Stimulated activated CD8-positive, alpha-beta memory T cell treated with anti-CD3 and anti-CD28 coated beads, Interleukin-15, amount 100 ng/mL, for 4 hours (primary cell): ENCODE measurements at places on chromosomes 3 and 15.

DNA sequence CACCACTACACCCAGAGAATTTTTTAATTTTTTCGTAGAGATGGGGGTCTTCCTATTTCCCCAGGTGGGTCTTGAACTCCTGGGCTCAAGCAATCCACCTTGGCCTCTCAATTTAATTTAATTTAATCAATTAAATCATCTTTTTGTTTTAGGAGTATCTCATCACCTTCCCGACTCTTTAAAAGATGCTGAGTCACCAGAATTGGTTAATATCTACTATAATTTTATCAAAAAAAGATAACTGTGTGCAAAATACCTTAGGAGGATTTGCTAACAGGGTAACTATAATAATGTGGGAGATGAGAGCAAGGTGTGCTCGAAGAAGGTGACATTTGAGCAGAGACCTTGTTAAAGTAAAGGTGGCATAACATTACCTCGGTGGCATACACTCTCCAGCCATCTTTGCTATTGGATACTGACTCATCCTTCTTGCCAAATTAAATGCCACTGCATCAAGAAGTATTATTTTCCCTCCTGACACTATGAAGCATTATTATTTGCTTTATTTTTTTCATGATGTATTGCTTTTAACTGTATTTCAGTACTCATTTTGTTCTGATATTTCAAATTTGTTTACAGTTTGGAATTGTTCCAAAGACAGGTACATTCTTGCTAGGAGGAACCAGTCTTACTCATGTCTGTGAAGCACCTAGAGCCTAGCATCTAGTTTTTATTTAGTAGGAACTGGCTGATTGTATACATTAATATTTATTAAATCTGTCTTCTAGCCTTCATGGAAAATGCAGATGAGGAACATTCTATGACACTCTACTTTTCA lies 200.7 kb downstream of the MBNL1 start:
- DNase-seq = no peak

DNA sequence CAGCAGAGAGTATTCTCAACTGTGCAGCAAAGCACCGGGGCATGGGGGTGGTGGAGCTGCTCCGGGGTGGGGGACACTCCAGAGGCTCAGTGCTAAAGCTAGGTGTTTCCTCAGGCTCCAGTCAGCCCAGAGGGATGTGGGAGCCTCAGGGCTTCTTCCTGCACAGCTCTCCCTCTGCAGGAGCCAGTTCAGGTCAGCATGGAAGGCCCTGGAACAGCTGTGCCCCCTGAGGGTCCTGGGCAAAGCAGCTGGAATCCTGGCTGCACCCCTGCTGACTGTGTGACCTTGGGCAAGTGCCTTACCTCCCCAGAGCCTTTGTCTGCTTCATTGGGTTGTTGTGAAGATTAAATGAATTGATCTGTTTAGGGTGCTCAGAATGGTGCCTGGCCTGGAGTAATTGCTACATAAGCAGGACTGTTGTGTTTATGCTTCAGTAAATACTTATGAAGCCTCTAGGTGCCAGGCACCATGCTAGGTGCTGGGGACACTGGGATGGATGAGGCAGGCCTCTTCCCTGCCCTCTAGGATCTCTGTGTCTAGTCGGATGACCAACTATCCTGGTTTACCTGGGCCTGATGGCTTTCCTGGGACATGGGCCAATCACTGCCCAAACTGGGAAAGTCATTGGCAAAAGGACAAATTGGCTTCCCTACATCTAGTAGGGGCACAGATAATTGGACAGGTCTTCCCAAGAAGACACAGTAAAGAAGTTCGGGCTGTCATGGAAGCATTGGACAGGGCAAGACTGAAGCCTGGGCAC lies 64.2 kb upstream of the LCTL start:
- DNase-seq = no peak

GRCh38 chr3:50286322-50287227 lies 5.7 kb downstream of the IFRD2 start:
- no peak for DNase-seq

DNA sequence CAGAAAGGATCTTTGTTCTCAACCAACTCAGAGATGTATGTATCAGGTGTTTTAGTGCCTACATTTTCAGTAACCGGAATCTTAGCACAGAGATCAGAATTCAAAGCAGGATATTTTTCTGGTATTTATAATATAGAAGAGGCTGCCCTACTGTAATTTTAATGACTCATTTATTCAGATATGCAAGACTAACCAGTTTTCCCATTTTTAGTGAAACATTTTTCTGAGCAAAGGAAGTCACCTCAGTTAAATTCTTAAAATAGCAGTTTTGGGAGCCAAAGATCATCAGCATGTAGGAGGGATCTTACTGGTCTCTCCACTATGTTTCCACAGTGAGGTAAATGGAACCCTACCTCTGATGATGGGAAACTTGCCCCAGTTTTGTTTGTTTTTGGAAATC lies 42.0 kb downstream of the SRP14 start:
- no peak for DNase-seq

DNA sequence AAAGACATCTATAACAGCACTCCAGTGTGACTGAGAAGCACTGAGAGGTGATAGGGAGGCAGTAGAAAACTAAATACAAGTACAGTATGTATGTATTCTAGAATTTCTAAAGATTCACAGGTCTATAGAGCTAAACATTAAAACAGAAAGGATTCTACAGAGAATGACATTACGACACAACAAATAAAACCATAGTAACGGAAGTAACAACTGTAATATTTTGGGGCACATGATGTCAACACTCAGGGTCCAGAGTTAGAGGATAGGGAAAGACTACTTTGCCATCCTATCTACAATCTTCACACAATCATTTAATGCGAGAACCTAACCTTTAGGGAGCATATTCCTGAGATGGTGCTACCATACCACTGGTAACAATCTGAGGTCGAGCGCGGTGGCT lies 13.6 kb downstream of the UBXN7 start:
- no peak for DNase-seq

DNA sequence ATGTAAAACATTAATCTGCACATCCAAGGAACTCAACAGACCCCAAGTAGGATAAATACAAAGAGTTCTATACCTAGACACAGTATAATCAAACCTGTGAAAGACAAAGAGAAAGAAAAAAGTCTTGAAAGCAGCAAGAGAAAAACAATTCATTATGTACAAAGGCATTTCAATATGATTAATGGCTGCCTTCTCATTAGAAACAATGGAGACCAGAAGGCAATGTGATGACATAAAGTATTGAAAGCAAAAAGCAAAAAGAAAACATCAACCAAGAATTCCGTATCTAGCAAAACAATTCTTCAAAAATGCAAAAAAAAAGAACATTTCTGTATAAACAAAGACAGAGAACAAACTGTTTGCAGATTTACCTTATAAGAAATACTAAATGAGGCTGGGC lies 81.1 kb downstream of the XXYLT1 start:
- DNase-seq = no peak

DNA sequence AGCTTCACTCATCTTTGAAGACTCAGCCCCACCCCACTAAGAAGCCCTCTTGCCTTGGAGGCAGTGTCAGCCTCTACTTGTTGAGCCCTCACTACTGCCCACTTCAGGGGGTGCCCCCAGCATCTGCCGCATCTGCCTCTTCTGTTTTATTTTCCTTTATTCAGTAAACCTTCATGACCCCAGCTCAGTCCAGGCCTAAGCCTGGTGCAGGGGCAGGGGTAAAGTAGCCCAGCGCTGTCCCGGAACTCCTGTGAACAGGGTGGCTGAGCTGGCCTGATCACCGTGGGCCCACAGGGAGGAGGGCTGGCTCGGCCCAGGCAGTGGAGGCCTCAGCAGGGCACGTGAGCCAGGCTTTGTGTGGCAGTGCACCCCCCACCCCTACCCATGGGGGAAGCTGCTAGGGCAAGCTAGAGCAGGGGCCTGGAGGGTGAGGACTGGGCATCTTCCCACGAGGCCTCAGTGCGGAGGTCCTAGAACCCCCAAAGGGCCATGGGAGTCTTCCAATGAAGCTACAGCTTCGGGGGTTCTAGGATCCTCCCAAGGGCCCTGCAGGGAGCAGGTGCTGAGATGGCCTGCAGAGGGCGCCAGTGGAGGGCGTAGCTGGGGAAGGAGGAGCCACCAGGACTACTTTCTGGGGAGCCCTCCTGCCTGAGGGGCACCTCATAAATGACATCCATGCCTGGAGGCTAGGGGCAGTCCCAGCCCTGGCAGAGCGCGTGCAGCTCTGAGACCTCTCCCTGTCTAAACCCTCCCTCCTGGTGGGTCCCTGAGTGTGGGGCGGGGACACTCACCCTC lies 36.0 kb downstream of the TSPAN3 start:
- no peak for DNase-seq

GRCh38 chr15:71451130-71451529 lies 335.9 kb downstream of the THSD4 start:
- no peak for DNase-seq

- DNase-seq = no peak
Measured at GRCh38 chr15:29456255-29456654, 186.6 kb upstream of the NSMCE3 start.

GRCh38 chr3:140081887-140082286 lies 146.9 kb downstream of the CLSTN2 start:
- DNase-seq = no peak

DNA sequence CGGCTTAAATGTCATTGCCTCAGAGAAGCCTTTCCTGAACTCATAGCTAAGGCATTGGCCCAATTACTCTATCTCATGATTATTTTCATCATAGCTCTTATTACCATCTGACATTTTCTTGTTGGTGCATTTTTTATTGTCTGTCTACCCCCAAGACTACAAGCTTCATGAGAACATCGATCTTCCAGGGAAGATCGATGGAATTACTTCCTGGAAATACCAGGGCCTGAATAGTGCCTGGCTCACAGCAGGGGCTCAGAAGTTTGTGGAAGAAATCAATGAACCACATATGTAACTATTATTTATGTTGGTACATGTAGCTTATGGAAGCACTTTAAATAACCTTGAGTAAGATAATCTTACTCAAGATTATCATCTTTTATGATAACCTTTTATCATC lies 7.7 kb upstream of the MEF2A start:
- DNase-seq = no peak

DNA sequence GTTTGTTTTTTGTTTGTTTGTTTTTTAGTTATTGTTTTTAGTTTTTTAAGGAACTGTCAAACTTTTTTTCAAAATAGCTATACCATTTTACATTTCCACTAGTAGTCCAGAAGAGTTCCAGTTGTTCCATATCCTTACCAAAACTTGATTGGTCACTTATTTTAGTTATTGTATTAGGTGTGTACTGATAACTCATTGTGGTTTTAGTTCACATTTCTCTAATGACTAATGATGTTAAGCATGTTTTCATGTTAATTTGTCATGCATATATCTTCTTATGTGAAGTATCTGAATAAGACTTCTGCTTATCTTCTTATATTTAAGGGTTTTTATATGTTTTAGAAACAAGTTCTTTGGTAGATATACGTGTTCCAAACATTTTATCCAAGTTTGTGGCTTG lies 89.5 kb downstream of the CD200R1L start:
- no peak for DNase-seq

DNA sequence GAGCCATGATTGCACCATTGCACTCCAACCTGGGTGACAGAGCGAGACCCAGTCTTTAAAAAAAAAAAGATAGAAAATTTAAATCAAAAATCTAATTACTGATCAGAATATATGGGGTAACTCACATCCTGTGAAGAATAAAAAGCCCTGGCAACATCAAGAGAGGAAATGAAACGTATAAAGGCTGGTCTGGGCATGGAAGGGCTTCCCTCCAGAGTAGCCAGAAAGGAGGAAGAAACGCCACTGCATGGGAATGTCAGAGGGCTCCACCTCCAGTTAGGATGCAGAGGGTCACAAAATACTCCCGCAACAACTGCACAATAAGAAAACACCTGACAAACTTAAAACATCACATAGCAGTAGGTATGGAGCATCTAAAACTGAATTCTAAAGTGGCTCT lies 4.9 kb upstream of the IQCF1 start:
- no peak for DNase-seq

- no peak for DNase-seq
Measured at GRCh38 chr3:87413814-87414213, 137.4 kb upstream of the POU1F1 start.

DNA sequence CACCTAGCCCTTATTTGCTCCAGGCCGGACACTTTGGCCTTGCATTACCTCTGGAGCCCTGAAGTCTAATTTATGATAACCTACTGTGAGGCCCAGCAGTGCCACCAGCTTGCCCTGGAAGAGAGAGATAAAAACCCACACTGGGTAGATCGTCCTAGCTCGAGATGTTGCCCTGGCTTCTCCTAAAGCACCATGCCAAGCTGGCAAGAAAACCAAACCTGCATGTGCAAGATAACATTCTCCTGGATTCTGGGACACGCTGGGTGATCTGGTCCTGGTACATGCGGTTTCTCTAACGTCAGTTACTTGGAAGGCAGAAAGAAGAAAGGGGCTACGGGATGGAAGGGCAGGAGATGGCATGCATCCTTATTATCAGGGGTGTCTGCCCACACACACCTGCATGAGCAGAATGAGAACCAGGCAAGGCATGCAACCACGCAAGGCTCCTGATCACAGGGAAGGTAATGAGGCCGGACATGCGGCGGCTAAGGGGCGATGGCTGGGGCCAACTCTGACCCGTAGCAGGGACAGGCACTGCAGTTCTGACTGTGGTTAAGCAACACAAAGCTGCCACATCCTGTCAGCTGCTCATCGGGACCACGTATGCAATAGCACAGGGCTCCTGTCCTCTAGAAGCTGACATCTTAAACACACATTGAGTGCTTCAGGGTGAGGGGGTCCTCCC lies 73.0 kb downstream of the OXNAD1 start:
- DNase-seq = peak; percentile 14

DNA sequence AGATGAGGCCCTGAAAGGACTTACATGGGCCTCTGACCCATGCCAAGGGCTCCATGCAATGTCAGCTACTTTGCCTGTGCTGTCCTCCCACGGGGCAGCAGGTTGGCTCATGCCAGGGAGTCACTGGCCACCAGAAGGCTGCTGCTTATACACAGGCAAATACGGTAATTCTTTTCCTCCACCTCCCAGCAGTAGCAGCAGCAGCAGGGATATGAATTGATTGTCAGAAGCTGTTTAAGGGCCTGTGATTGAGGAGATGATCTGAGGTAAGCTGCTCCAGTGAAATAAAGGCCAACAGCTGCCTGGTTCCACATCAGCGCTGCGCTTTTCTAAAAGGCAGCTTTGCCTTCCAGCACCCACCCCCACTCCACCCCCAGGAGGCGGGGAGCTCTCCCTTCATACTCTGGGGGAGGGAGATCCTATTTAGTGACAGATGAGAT lies 250.5 kb downstream of the SHQ1 start:
- no peak for DNase-seq

DNA sequence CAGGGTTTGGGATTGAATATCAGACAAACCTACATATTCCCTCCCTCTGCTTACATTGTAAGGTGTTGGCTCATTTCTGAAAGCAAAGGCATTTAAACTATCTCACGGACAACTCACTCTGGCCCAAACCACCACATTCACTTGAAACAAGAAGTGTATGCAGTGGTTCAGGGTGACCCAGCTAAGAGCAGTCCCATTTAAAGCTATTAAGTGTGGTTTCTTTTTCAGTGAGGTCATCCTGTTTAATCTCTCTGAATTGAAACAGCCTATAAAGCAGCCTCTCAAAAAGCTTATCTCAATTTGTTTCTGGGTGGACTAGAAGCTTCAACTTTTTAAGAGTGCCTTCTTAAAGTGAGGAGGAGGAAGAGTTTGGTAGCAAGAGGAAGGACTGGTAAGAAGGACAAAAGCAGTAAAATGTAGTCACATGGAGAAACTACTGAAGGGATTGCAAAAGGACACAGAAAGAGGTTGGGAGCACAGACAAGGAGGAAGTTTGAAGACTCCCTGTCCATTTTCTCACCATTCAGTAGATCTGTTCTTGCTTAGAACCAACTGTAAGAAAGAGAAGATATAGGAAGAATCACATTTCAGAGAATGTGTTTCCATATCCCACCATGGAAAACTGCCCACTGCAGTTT lies 151.6 kb downstream of the TMCO5A start:
- no peak for DNase-seq

- DNase-seq = no peak
Measured at GRCh38 chr3:106114848-106115247, 246.0 kb upstream of the CBLB start.
